ENCODE measurements at places on chromosomes 5 and 9.

DNA sequence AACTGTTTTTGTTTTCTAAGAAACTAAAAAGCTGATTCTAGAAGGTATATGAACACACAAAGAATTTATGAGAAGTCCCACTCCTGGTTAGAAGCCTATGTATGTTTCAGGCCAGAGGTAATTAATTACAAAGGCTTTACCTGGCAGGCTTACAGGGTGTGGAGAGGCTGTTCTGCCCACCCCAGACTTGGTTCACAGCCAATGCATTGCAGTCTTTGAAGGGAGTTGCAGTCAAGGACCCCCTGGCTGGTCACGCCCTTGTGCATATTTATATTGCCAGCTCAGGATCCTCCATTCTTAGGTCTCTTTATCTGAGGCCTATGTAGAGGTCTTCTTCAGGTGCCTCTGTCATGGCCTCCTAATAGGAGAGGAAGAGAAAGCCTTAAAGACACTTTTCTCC lies 13.6 kb upstream of the PRSS3 start:
- DNase-seq: no peak

DNA sequence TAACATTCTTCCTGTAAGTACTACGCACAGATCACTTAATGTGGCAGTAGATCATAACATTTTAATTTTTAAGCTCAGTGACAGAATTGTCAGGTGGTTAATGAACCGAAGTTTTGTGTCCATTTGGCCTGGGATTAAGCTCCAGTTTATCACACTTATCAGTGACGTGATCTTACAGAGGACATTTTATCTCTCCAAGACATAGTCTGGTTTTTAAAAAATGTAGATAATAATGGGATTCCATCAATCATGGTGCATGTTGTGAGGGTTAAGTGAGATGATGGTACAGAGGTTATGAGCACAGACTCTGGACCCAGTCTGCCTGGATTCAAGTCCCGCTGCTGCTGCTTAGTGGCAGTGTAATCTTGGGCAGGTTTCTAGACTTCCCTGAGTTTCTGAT lies 66.0 kb upstream of the ZFAND5 start:
- DNase-seq: no peak

GRCh38 chr5:9626955-9627354 lies 3.2 kb downstream of the TAS2R1 start:
- DNase-seq: no peak

- no peak for DNase-seq
Measured at GRCh38 chr5:118371973-118372831, 616.1 kb downstream of the DTWD2 start.

DNA sequence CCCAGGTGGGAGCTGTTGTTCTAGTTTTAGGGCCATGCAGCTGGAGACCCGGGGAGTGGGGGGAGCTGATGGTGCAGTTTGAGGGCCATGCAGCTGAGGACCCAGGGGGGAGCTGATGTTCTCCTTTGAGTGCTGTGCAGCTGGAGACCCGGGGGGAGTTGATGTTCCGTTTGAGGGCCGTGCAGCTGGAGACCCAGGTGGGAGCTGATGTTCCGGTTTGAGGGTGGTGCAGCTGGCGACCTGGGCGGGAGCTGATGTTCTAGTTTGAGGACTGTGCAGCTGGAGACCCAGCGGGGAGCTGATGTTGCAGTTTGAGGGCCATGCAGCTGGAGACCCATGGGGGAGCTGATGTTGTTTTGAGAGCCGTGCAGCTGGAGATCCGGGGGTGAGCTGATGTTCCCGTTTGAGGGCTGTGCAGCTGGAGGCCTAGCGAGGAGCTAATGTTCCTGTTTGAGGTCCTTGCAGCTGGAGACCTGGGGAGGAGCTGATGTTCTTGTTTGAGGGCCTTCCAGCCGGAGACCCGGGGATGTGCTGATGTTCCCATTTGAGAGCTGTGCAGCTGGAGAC lies 14.6 kb downstream of the PDCD6 start:
- no peak for DNase-seq

GRCh38 chr5:23332650-23333251 lies 174.7 kb upstream of the PRDM9 start:
- no peak for DNase-seq

DNA sequence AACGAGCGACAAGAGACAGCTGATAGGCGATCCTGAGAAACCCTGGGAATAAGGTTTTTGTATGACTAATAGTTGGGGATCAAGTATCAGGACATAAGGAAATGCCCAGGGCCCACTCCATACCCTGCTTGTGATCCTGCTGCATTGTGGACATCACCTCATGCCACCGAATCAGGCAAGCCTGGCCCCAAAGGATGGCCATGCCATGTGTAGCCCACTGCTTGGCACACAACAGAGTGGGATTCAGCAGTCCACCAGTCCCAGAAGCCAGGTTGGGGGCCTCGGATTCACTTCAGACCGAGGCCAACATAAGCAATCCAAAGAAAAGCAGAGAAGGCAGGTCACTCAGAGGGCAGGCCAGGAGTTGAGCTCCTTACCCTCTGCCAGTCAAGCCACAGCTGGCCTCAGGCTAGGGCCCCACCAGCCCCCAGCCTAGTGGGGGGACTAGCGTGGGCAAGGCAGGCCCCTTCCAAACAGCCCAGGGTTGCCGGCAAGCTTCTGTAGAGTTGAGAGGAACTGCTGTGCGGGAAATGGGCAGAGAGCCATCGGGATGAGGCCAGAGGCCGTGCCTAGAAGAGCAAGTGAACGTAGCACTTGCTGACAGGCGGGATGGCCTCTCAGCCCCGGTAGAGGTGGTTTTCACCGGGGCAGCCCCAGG lies 5.0 kb downstream of the NOP16 start:
- no peak for DNase-seq

DNA sequence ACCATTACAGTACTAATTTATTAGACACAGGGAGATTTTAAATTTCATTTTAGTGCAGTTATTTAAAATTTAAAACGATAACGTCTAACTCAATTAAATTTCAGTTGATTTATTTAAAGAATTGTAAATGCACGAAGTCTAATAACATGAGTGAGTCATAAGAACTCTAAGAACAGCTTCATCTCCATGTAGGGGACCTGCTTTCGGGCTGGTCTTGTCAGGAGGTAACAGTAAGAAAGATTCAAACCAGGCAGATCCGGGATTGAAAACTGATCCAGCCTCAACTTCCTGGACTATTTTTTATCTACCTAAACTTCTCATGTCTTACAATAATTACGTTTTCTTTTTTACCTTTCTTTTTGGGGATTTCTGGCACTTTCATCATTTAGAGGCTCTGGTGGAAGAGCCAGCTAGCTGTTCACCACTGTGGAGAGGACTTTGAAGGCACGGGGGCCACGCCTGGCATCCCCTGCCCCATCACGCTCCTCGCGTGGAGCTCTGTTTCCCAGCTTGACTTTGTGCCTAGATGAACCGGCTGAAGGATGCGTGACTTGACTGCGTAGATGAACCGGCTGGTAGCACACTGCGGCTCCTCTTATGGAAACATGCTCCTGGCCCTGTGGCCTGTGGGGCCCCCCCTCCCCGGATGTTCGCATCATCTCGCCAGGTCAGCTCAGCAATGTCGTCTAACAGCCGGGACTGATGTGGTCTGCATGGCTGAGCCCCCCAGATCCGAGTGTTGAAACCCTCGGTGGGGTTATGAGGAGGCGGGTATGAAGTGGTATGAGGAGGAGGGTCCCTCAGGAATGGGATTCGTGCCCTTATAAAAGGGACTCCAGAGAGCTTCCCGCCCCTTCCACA lies 26.0 kb downstream of the NDUFS6 start:
- DNase-seq: no peak

- no peak for DNase-seq
Measured at GRCh38 chr5:130975299-130975698, 189.8 kb downstream of the HINT1 start.

DNA sequence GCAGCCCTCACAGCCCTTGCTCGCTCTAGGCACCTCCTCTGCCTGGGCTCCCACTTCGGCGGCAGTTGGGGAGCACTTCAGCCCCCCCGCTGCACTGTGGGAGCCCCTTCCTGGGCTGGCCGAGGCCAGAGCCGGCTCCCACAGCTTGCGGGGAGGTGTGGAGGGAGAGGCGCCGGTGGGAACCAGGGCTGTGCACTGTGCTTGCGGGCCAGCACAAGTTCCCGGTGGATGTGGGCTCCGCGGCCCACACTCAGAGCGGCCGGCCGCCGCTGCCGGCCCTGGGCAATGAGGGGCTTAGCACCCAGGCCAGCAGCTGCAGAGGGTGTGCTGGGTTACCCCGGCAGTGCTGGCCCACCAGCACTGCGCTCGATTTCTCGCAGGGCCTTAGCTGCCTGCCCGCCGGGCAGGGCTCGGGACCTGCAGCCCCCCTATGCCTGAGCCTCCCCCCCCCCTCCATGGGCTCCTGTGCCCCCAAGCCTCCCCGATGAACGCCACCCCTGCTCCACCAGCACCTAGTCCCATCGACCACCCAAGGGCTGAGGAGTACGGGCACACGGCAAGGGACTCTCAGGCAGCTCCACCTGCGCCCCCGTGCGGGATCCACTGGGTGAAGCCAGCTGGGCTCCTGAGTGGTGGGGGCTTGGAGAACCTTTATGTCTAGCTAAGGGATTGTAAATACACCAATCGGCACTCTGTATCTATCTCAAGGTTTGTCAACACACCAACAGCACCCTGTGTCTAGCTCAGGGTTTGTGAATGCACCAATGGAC lies 224.8 kb downstream of the ZNF608 start:
- no peak for DNase-seq

- no peak for DNase-seq
Measured at GRCh38 chr5:51181208-51181894, 201.9 kb upstream of the ISL1 start.

DNA sequence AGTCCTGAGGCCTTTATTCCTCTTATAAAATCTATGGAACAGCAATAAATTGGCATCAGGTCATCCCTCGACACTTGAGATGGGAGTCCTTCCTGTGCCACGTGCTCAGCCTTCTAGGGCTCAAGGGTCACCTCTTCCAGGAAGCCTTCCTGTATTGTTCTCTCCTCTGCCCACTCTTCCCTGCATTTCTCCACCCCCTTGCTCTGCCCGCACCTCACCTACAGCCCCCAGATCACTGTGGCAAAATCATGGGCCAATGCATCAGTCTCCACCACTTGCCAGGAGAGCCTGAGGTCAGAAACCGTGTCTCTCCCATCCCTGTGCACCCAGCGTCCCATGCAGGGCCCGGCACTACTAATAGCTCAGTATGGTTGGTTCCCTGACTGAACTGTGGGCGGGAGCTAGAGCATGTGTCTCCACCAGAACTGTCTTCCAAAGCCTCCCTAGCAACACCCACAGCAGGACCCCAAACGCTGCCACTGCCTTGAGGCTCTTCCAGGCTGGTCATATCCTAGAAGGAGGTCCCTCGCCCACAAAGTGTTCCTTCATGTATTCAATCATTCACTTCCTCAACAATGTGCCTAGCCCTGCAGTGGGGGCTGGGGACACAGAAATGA lies 13.5 kb downstream of the DUSP1 start:
- DNase-seq: no peak

- no peak for DNase-seq
Measured at GRCh38 chr5:65329266-65329665, 152.5 kb downstream of the ADAMTS6 start.

DNA sequence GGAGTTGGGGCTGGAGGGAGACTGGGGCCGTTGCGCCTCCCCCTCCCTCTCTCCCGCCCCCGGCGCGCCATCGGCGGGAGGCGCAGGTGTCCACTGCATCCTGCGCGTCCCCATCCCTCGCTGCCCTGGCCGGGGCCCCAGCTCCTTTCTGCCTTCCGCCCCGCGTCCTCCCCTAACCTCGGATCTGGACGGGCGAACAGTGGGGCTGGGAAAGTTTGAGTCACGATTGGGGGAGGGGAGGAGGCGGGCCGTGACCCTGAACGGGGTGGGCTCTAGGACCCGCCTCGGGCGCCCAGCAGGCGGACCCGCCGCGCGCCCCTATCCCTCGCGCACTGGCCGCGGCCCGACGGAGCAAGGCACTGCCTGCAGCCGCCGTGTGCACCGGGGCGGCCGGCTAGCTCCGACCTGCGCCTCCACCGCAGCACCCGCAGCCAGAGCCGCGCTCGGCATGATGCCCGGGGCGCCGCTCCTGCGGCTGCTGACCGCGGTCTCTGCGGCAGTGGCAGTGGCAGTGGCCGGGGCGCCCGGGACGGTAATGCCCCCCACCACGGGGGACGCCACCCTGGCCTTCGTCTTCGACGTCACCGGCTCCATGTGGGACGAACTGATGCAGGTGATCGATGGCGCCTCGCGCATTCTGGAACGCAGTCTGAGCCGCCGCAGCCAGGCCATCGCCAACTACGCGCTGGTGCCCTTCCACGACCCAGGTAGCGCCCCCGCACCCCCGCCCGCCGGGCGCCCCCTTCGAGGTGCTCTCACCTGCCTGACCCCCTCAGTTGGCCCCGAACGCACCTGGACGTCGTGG lies at the start of gene HMCN2:
Gene HMCN2, plus strand, starts transcription at position 330 of the 805 bp plus-strand sequence. Its CDS starts 119 bp downstream, at position 449.
- no peak for DNase-seq

- DNase-seq: no peak
Measured at GRCh38 chr9:32350682-32351081, 33.8 kb upstream of the ACO1 start.

DNA sequence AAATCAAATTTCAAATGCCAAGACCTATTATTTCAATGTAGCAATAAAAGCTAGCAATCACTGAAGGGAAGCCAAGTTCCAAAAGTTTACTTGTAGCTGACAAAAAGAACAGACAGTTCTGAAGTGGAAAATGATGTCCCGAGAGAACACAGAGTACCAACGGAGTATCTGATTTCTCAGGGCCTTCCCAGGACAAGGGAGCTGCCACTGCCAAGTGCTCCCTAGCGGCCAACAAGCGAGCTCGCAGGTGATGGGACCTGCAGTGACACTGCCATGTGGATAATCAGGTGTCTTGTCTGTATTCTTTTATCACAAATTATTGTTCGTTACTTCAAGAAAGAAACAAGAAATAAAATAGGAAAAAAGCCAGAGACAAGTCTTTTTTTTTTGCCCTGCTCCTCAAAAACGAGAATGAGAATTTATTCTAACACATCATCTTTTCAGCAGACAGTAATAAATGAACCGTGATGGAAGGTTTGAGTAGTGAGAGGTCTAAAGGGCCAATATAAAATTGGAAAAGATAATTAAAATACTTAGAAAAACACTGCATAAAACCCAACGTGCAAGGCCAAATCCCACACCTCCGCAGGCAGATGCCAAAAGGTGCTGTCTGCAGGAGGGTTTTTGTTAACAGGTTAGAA lies 159.4 kb downstream of the MYO10 start:
- DNase-seq: no peak

GRCh38 chr9:137382444-137383080 lies 40.4 kb downstream of the EXD3 start:
- no peak for DNase-seq

DNA sequence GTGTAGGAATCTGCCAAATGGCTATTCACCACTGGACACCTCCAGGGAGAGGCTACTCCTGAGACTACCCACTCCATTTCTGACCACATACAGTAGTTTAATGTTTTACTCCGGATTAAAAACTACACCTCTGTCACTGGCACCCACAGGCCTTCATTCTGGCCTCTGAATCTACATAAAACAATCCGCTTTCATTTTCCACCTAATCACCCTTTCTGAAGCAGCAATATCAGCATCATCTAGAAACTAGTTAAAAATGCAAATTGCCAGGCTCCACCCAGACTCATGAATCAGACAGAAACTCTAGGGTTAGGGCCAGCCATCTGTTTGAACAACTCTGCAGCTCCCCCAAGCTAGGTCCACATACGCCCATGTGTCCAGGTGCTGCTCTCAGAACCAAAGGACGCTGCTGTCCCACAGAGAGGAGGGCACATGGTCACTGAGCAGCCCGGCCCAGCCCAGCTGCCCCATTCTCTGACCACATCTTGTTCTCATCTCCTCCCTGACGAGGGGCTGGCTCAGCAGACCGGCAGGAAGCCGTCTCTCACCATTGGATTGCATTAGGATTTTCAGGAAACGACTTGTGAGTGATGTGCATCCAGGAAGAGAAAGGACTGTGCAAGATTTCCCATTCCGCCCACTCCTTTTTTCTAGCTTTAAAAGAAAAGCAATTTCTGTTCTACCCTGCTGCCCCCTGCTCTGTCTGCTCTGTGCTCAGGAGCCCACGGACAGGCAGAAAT lies 34.7 kb downstream of the ADAM19 start:
- no peak for DNase-seq

- no peak for DNase-seq
Measured at GRCh38 chr5:95042037-95042436, 242.9 kb downstream of the MCTP1 start.

Data from activated CD8-positive, alpha-beta memory T cell treated with anti-CD3 and anti-CD28 coated beads for 4 hours (primary cell).